ENCODE measurements at places on chromosomes 1 and 21.

DNA sequence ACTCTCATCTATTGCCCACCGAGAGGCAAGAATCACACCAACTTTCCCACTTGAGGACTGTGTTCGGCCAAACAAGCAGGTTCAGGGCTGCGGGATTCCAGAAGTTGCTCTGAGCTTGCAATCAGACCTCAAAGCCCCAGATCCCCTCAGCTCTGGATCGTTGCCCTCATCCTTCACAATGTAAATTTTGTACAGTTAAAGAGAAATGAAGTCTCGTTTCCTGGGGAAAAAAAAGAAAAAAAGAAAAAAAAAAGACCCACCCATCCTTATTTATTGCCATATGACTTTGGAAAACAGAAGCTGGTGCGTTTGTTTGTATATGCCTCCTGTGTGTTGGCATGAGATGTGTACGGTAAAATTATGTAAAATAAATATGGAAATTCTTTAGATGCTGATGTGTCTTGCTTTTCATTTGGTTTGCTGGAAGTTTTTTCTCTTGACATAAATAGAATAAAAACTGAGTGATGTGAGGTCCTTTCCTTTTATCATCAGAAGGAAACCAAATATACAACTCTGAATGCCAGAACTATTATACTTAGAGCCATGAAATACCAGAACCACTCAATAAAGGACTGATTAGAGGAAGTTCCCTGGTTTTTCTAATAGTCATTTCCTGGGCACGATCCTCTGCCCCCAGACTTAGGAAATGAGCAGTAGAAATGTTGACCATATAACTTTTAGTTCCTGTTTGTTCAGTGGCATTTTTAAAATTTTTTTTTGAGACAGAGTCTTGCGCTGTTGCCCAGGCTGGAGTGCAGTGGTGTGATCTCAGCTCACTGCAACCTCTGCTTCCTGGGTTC is 48.7 kb downstream of the LHX4 start:
- no peak for DNase-seq

GRCh38 chr1:238475712-238476111 is 585.0 kb upstream of the ZP4 start:
- no peak for DNase-seq

DNA sequence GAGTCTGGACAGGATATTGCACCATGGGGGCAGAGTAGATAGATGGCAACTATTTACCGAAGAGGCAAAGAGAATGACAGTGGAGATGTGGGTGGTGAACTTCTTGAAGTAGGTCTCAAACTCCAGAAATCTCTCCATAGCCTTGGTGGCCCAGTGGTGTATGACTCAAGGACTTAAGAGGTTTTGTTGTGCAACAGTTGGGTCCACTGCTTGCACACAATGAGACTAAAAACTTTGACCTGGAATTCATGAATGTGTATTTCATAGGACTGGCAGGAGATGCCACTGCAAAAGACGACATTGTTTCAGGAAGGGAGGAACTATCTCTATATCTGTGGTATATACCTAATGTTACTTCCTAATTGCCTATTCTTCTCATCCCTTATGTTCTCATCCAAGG is 75.9 kb downstream of the ZSCAN20 start:
- DNase-seq, result no peak

DNA sequence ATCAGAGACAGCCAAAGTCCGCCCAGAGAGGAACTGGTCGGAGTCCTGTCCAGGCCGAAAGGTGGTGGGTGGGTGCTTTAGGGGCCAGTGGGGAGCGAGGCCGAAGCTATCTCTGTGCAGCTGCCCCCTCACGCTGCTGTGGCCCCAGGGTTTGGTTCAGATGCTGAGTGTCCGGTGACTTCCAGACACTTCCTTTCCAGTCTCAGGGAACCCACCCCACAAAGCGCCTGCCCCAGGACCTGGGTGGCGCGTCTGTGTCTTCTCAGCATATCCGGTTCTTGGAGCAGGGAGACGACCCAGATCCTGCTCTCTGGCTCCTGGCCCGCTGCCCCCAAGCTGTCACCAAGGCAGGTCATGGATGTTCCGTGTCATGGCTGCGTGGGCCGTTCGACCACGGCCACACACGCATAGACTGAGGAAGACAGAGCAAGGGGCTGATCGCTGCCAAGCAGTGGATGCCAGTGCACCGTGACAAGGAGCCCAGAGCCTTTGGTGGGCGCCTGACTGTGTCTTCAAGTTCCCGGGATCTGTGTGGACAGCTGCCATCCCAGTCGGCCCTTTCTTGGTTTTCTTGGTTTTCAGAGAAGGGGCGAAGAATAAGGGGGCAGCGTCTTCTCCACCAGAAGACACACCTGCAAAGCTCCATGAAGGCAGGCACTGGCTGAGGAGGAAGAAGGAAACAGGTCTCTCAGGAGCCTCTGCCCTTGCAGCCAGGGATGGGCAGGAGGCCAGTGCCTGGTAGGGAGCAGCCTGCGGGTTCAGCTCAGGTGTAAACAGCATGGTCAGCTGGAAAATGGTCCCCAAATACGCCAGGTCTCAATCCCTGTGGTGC is 22.9 kb upstream of the COL18A1 start:
- no peak for DNase-seq

DNA sequence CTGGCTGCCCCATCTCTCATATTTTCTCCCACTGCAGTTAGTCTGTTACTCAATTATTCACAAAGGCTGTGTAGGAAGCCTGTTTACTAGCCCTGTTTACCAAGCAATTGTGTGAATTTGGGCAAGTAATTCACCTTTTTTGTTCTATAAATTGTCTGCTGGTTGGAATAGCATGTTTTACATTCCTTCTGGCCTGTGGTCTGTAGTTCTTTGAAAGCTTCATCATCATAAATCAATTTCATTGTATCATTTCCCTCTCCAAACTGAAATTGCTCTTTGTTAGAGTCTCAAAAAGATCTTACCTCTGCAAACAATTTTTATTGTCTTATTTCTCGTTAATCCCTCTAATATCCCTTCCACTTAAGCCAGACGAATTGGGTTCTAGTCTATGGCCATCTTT is 1059.5 kb upstream of the ADGRL4 start:
- no peak for DNase-seq

DNA sequence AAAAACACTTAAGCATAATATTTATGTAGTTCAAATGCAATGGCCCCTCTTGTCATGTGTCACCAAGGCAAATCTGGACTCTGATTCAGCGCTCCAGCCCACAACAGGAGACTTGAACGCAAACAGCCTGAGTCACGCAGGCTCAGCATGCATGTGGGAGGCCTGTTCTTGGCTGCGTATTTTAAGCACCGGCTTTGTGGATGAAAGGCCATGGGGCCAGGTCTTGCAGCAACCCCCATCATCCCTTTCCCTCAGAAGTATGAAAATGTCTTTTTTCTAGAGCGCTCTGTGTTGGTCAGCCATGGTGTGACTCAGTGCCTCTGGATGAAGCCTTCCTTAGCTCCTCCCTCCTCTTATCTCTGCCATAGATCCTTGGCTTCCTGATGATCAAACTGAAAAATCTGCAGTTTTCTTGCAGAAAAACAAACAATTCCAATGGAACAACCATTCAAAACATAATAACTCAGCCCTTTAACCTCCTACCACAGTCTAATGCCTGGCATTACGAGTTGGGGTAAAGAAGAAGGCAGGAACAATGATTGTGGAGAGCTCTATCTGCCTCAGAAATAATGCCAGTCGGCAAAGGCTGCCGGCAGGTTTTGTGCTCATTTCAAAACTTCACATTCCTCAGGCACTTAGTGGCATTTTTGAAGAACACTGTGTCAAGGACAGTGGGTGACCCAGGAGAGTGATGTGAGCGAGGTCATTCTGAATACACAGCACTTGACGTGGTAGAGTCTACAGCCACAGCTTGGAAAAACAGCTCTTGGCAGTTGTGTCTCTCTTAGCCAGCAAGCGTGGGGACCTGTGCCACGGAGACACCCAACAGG is 167.5 kb downstream of the CLIC6 start:
- no peak for DNase-seq

DNA sequence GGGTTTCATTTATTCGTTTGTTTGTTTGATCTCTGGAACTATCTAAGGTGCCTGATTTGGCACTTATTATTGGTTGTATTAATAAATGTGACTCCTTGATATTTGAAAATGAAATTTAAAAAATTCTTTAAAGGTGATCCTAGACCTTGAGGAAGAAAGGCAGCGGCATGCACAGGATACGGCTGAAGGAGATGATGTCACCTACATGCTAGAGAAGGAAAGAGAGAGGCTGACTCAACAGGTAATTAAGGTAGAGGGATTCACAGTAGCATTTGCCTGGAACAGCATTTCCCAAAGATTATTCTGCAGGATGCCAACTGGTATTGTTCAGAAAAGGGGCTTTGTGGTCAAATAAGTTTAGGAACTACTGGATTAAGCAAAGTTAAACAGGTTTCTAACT is 54.4 kb upstream of the WNT2B start:
- no peak for DNase-seq

- DNase-seq, result no peak
Measured at GRCh38 chr1:38777464-38777957, 82.1 kb downstream of the RRAGC start.

DNA sequence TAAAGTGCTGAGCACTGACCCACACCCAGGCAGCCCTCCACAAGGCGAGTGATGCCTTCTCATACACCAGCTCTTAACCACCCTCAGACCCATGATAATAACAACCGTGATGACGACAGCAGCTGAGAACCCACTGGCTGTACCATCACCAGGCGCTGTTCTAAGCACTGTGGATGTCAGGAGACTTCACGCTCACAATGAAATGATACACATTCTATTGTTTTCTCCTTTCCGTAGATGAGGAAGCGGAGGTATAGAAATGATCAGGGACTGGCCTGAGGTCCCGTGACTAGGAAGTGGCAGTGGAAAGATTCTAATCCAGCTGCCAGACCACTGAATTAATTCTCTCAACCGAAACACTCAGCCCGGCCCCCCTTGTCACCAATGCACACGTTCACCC is 32.6 kb downstream of the SDC3 start:
- no peak for DNase-seq

GRCh38 chr1:5973771-5974170 is 18.5 kb downstream of the NPHP4 start:
- no peak for DNase-seq

DNA sequence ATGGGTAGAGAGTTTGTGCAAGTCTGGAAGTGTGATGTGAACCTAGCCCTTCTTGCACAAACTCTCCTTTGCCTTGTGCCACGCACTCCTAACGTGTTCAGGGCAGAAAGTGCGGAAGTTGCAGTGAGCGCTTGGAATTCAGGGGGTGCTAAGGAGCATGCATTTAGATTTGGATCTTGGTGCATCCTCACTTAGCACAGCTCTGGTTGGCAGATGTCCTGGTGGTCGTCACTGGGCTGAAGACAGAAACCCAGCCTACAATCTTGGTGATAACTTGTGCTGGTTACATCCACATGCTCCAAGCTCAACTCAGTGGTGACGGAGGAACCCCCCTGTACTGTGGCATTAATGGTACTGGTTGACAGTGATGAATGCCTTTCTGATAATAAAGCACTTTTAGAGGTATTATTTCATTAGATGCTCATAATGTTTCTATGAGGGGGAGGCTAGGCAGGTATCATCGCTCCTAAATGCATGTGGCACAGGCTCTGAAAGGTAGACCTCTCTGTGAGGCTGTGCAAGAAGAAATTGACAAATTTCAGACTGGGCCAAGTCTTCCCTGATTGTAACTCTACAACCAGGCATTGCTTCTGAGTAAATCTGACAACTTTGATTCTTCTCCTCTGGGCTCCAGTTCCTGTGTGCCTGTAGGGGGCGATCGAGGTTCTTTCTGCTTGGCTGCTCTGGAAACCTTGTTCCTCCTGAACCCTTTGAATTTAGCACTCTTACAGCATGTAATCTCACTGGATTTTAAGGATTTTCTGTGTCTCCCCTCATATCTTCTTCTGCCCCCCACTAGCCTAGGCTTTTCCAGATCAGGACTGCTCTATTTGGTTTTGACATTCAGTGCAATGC is 40.6 kb downstream of the MAPKAPK2 start:
- DNase-seq, result no peak

DNA sequence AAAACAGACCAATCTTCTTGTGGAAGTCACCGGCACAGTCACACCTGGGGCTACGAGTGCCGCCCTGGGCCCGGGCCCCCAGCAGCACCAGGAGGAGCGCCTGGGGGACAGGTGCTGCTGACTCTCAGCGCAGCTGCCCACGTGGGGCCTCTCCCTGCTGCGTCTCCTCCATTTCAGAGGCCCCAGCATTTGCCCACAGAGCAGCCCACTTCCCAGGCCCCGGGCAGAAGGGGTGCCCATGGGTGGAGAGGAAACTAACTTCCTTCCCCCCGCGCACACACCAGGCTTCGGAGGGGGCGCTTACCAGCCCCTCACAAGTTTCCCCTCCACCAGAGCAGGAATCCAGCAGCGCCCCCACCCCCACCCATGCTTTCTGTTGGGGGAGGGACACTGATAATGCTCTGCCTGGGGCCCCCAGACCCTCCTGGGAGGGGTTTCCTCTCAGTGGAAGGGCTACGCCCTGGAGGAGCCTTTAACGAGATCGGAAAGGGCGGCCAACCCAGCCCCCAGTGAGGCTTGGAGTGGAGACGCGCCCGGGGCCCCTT is 440 bp downstream of the TNFRSF25 start:
- DNase-seq, result no peak

- no peak for DNase-seq
Measured at GRCh38 chr21:38824124-38824822, 18.5 kb downstream of the ETS2 start.

DNA sequence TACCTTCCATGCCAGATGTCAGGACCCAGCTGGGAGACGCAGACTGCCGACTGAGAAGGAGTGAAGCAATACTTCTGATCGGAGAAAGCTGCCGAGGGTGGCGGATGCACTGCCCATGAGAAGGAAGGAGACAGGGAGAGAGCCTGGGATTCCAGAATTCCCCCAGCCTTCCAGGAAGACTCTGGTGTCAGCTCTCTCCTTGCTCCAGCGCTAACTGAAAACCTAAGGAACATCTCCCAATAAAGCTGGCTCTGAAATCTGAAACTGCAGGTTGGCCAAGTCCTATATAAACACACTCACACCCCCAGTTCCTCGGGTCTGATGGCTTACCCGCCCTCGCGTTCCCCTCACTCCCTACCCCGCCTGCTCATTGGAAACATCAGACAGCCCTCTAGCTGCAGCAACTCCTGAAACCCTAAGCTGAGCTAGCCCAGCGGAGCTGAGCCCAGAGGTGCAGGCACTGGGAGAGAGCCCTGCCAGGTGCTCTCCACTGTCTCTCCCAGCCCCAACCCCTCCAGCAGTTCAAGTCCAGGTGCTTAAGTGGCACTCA is 52.3 kb downstream of the PLEKHA6 start:
- DNase-seq, result peak; percentile 20

DNA sequence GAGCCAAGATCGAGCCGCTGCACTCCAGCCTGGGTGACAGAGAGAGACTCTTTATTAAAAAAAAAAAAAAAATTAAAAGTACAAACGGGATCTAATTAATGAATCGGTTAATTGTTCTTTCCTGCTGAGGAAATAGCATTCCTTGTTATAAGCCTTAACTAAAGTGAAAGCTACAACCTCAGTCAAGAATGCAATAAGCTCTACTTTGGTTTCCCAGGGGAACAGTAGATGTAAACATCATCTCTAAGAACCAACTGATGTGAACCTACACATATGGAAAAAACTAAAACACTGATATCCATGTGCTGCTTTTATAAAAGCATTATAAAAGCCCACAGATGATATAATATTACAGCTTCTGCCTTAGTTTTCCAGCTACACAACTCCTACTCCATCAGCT is 41.9 kb downstream of the LPGAT1 start:
- no peak for DNase-seq

Measured in NCI-H1092 (cell line).